Right lung (tissue), 10 donors: ENCODE measurements at places on chromosomes 12 and 14.

- no peak for DNase-seq
Measured at GRCh38 chr14:68957775-68958174, 21.3 kb downstream of the ACTN1 start.

- DNase-seq: no peak
Measured at GRCh38 chr14:68015356-68016254, 196.0 kb downstream of the RAD51B start.

DNA sequence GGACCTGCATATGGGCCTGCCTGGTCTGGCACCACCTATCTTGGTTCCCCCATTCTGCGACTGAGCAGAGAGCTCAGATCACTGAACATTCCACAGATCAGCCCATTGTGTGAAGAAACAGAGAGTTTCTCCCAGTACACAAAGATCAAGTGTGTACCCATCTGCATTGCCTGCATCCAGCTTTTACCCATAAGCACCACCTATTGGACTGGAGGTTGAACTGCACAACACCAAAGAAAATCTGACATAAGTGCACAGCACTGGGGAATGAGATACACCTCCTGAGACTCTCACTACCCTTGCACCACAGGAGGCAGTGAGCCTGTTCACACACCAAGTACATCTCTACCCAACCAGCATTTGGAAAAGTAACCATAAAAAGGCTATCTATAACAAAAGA is 362.6 kb upstream of the CLEC14A start:
- no peak for DNase-seq

DNA sequence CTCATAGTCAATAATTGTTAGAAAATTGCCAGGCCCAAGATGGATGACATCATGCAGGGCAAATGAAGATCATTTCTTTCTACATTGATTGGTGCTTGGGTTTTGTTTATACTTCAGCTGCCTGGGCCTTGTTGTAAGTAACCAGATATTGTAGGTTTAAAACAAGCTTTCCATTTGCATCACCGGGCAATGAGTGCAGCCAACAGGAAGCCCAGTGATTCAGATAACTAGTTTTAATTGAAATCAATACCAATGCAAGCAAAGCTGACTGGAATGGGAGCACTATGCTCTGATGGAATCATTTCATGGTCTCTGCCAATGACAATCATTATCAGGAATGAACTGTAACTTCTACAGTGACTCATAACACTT is 279.3 kb downstream of the DUSP6 start:
- DNase-seq: no peak

GRCh38 chr14:73771848-73772638 is 57.9 kb upstream of the PNMA1 start:
- DNase-seq: no peak

GRCh38 chr12:28265435-28266042 is 75.3 kb downstream of the CCDC91 start:
- DNase-seq: no peak

DNA sequence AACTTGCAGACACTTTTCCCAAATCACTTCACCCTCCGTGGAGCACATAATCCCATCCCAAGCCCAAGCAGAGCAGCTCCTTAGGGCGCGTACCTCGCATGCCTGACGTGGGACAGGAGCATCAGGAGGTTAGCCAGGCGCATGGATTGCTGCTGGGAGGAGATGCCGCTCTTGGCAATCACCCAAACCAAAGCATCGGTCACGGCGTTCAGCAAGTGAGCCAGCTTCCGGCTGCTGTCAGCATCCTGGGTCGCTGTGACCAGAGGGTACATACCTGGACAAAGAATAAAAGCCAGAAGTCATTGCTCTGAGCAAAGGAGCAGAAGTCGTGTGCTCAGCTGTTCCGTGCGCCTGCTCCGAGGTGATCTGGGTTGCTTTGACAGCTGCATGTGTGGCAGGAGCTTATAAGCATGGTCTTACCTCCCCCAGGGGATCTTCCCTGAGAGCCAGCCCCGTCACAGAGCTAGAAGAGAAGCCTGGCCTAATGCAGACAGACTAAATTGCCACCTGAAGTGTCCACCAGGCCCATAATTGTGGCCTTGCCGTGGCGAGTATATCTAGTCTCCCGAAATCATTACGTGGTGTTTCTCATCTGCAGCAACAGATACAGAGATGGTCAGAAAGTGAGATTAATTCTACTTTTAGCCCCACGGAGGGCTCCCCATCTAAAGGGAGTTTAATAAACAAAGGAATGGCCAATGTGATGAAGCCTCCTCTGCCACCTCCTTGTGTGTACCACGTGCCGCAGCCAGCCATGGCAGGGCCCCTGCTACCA is 59.1 kb downstream of the ESR2 start:
- DNase-seq: no peak

DNA sequence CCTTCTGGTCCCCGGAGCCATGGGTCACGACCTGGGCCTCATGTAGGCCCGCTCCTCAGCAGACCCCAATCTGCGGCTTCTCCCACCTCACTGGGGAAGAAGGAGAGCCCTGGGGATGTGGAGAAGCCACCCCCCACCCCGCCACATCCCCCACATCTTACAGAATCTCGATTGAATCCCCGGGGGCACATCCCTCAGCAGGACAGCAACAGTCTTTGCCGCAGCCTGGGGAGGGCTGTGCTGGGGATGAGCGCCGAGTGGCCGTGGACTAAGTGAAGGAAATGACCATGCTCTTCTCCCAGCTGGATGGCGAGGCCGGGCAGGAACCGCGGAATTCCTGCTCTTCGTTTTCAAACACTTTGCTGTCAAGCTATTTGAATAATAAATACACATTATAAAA is 169.0 kb upstream of the RTL1 start:
- no peak for DNase-seq

DNA sequence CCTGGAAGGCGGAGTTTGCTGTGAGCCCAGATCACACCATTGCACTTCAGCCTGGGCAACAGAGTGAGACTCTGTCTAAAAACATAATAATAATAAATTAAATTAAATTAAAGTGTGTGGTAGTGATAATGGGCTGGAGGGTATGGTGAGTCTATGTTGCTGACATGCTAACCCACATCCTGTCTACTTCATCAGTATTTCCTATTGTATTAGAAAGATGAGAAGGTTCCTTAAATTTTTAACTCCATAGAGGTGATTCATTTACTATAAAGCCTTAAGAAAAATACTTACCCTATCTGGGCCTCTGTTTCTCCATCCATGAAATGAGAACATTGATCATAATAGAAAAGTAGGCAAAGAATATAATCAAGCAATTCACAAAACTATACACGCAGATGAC is 280.5 kb downstream of the FBXL14 start:
- DNase-seq: no peak

- DNase-seq: no peak
Measured at GRCh38 chr12:1616233-1617066, 12.6 kb upstream of the WNT5B start.

- no peak for DNase-seq
Measured at GRCh38 chr14:54026671-54027070, 70.0 kb upstream of the BMP4 start.

DNA sequence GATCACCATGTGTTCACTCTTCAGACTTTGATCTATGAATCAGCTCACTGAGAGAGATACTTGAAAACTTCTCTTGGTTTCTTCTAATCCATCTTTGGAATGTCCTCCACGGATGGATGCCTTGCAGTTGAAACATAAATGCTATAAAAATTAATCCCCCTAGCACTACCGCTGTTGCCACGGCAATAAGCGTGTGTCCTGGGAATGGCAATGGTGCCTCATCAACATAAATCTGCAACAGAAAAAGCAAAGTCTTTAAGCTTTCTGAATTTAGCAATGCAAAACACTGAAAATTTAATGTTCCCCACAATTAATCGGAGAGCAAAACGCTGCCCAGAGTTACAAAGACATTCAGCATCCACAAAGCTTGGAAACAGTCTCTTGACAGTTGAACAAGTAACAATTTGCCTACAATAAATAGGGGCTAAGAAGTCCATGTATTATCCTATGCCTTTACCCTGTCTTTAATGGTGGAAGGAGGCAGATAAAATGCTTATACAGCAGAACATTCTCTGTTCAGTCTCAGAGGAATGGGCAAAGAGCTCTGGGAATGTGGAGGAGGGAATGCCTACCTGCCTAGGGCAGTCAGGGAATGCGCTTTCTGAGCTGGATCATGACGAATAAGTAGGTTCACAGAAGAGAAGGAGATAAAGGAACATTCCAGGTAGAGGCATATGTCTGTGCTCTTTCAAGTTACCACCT is 70.9 kb upstream of the PPP4R3A start:
- DNase-seq: no peak

DNA sequence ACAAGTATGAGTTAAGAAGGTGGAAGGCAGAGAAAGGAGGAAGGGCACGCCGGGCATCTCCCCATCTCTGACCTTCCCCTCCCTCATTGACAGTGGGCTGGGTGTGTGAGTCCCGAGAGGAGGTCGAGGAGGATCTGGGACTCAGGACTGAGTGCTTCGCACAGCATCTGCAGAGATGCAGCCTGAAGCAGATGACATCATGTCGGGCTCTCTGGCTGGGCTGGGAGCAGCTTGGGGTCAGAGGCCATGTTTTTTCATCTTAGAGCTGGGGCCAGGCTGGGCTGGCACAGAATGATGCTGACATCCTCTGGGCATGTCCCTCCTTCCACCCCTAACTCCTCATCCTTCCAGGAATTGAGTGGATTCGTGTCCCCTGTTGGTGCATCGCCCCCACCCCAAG is 43.5 kb downstream of the CMKLR1 start:
- DNase-seq: no peak

DNA sequence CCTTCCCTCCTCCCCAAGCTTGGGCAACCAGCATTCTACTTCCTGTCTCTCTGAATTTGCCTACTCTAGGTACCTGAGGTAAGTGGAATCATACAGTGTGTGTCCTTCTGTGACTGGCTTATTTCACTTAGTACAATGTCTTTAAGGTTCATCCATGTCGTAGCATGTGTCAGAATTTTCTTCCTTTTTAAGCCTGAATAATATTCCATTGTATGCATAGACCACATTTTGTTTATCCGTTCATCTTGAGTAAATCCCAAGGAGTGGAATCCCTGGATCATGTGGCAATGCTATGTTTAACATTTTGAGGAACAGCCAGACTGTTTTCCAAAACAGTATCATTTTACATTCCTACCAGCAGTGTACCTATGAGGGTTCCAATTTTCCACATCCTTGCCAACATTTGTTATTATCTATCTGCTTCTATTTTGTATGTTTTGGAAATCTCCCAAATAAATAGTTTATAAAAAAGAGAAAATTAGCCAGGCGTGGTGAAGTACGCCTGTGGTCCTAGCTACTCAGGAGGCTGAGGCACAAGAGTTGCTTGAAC is 12.4 kb downstream of the HSP90AA1 start:
- no peak for DNase-seq
